ENCODE measurements at places on chromosomes 1 and 21.
A peak's percentile ranks its signal among the peaks of the same experiment; 100 is the strongest.

DNA sequence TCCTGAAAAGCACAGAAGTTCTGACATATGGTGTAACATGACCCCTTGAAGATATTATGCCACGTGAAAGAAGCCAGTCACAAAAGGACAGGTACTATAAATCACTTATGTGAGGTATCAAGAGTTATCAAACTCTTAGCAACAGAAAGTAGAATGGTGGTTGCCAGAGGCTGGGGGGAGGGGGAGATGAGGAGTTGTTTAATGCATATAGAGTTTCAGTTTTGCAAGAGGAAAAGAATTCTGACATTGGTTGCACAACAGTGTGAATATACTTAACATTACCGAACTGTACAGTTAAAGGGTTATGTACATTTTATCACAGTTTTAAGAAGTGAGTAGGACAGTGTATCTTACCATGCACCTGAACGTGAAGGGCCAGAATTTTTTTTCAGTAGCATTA lies 80.0 kb downstream of the USP25 start:
- DNase-seq: no peak

- DNase-seq: no peak
Measured at GRCh38 chr1:147736883-147737282, 23.5 kb downstream of the GJA5 start.

- no peak for DNase-seq
Measured at GRCh38 chr1:97108179-97108578, 386.6 kb downstream of the PTBP2 start.

- no peak for DNase-seq
Measured at GRCh38 chr1:208101661-208102431, 142.3 kb downstream of the PLXNA2 start.

- no peak for DNase-seq
Measured at GRCh38 chr21:42495765-42496119, 282 bp downstream of the RSPH1 start.

GRCh38 chr1:67898033-67898726 lies 64.9 kb upstream of the GNG12 start:
- DNase-seq: no peak

DNA sequence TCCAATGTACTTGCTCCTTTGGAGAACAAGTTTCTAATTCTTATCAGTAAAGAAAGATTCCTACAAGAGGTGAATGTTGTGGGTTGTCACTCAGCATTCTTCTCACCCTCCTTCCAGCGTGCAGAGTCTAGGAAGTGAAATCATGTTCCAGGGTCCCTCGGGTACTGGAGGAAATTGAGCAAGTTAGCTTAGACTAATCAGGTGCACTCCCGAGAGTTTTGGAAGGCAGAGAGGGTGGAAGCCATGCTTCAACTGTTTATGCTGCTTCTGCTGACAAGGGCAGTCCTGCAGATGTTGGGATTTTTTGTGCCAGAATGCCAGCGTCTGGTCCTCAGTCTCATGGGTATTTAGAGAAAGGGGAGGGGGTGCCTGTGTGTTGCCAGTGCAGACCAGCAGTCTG lies 5.3 kb upstream of the C1orf115 start:
- DNase-seq: no peak

- no peak for DNase-seq
Measured at GRCh38 chr21:45031571-45032191, 42.7 kb upstream of the ADARB1 start.

GRCh38 chr1:16212251-16212961 lies at the start of gene ARHGEF19:
Gene ARHGEF19 (minus strand): TSS chr1:16212652. CDS start chr1:16209054, 3,598 bp downstream.
- DNase-seq: no peak

DNA sequence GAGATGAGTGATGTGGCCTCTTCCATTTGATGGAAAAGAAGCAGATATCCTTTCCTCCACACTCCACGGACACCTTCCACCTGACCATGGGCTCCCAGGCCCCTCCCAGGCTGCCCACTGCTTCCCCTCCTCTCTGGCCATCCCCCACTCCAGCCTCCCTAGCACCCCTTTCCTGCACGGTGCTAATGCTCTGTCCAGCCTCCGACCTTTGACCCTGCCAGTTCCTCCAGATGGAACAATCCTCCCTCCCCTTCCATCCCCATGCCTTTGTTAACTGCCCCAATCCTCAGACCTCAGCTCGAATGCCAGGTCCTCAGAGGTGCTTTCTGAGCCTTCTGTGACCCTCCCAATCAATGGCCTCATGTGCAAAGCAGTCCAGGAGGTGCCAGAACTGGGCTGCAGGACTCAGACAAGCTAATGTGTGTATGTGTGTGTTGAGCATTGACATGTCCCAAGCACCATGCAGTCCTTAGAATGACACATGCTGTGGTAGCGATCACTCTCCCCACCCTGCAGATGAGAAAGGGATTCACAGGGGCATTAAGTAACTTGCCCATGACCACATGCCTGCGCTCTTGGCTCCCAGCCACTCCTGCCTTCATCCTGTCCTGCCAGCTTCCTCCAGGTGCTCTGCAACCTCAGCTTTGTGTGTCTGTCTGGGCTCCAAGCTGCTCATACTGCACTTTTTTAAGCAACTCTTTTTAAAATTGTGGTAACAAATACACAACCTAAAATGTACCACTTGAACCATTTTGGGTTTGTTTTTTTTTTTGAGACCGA lies 63.5 kb upstream of the EDN2 start:
- DNase-seq: no peak

- DNase-seq: peak; percentile 22
Measured at GRCh38 chr1:234676103-234676594, 66.2 kb upstream of the IRF2BP2 start.

DNA sequence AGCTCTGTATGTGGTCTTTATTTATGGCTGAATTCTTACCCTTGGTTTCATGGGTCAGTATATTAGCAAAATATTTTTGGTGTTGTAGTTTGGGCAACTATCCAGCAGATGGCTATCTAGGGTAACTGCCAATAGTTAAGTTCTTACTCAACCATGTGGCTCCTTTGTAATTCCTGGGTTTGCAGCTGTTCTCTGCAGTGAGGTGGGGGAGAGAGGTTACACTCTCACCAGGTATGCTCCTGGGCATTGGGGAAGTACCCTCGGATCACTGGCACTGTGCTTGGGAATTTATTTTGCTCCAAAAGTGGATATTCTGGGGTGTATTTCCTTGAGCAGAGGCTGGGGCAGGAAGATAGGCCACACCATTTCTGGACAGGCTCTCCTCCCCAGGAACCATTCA lies 436.7 kb upstream of the TMPRSS15 start:
- DNase-seq: no peak

DNA sequence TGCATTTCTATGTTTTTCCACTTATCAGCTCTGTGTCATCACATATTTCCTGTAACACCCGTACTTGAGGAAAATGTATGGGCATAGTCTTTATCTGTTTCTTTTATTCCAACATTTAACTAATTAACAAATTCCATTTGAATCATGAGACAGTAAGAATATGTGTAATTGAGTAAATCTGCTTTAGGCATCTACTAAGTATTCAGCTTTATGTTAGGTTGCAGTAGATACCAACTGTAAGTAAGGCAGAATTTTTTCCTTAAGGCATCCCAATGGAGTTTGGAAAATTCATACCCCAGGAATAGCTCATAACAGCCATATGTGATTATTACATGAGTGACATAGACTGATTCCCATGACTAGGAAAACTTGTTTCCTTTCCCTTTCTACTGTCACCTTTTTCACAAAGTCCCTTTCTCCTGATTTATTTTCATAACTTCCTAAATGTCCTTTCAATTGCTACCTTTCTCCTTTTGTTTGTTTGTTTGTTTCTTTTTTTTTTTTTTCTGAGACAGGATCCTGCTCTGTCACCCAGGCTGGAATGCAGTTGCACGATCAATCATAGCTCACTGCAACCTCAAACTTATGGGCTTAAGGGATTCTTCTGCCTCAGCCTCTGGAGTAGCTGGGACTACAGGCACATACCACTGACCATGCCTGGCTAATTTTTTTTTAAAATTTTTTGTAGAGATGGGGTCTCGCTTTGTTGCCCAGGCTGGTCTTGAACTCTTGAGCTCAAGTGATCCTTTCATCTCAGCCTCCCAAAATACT lies 59.8 kb upstream of the CACYBP start:
- DNase-seq: no peak

GRCh38 chr1:159961636-159962035 lies 7.6 kb upstream of the SLAMF9 start:
- no peak for DNase-seq

- no peak for DNase-seq
Measured at GRCh38 chr1:21335750-21336224, 45.5 kb upstream of the ECE1 start.

GRCh38 chr1:2983706-2984398 lies 37.4 kb upstream of the ACTRT2 start:
- DNase-seq: no peak

GRCh38 chr1:63366908-63367214 lies 566 bp upstream of the ALG6 start:
- no peak for DNase-seq

DNA sequence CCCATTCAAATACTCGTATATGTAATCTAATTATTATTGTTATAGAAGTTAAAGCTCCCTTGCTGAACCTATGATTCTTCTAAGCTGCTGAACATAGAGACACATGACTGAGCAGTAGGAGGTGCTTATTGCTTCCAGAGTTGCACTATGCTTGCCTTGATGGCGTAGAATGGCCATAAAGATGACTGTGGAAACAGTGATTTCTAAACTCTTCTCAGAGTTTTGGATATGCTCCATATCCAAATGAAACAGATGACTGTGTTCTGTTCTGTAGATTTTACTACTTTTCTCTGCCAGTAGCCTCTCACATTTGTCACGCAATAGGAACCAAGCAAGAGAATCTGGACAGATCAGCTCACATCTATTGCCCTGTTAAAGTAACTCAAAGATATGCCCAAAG lies 88.1 kb upstream of the CACYBP start:
- no peak for DNase-seq

GRCh38 chr1:224592636-224593582 lies 23.2 kb upstream of the CNIH3 start:
- DNase-seq: no peak
